ENCODE measurements at places on chromosomes 2 and 18. TPM values are rescaled to one million over a fixed set of nuclear protein-coding genes. Genes with fewer than 3 reads are reported as not detected.

- DNase-seq, result peak; percentile 92
These were observed at the start of gene IGFBP5 for GRCh38 chr2:216695401-216695821. IGFBP5 (minus strand) TSS chr2:216695549; CDS start chr2:216694775, 774 bp downstream.

- no peak for DNase-seq
These were observed 1.3 kb downstream of the TANC1 start for GRCh38 chr2:158969715-158970240.

GRCh38 chr2:71859211-71859847 is 288.3 kb downstream of the CYP26B1 start:
- no peak for DNase-seq

DNA sequence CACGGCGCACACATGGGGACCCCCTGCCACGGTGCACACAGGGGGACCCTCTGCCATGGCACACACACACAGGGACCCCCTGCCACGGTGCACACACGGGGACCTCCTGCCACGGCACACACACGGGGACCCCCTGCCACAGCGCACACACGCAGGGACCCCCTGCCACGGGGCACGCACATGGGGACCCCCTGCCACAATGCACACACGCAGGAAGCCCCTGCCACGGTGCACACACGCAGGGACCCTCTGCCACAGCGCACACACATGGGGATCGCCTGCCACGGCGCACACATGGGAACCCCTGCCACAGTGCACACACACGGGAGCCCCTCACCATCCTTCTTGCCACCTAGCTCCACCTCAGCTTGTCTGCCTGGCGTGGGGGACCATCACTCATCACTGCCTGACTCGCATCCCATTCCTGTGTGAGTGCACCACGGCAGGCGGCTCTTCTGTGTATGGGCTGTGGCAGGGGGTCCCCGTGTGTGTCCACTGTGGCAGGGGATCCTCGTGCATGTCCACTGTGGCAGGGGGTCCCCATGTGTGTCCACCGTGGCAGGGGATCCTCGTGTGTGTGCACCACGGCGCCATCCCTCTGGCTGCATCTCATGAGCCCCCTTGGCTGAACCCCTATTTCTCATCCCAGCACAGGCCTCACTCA is 206.7 kb downstream of the EIPR1 start:
- DNase-seq, result no peak

GRCh38 chr2:195333869-195334268 is 323.2 kb upstream of the SLC39A10 start:
- DNase-seq, result no peak

DNA sequence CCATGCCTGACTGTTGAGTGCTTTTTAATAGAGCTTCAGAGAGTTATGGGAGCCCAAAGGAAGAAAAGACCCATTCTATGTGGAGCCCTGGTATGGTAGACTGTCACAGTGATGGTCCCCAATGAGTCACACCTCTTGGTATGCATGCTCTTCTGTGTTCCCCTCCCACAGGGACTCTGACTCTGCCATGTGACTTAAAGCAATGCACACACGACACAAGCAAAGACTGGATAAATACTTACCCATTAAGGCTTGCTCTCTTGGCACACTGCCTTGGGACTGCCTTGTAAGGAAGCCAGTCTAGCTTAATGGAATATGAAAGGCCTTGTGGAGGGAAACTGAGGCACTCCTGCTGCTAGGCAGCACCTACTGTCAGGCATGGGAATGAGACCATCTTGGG is 16.7 kb upstream of the DTNB start:
- peak; percentile 14 for DNase-seq

DNA sequence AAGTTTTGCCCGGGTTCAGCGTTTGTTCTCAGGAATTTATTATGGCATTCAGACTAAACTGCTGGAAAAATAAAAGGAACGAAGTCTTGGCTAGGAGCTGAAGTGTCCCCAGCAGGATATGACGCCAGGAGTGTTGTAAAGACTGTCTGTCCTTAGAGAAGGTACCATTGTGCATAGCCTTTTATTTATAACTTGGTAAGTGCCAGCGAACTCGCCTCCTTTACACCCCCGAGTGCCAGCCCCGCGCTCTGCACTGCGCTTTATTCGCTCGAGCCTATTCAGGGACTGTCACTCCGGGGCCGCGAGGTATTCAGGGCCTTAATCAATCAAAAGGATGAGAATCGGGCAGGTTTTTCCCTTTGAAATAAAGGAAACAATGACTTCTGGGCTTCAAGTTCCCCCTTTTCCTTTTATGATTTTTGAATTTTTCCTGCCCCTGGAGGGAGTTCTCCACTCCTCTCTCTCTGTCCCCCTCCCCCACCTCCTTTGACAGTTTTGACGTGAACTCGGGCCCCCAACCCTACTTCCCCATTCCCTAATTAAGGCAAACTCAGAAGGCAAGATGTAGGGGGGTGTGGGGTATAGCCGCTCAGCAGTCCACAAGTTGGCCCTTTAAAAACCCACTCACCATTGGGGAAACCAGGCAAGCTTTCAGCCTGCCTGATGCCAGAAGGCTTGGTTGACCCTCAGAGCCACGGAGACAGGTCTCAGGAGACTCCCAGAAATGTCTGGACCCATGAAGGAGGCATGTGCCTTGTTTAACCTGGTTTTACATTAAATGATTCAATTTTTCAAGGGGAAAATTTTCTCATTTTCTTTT is 1.3 kb upstream of the PAX3 start:
- no peak for DNase-seq

- no peak for DNase-seq
These were observed 28.3 kb downstream of the TCF4 start for GRCh38 chr18:55559739-55560138.

GRCh38 chr2:152223977-152224376 is 48.4 kb upstream of the STAM2 start:
- DNase-seq, result no peak

DNA sequence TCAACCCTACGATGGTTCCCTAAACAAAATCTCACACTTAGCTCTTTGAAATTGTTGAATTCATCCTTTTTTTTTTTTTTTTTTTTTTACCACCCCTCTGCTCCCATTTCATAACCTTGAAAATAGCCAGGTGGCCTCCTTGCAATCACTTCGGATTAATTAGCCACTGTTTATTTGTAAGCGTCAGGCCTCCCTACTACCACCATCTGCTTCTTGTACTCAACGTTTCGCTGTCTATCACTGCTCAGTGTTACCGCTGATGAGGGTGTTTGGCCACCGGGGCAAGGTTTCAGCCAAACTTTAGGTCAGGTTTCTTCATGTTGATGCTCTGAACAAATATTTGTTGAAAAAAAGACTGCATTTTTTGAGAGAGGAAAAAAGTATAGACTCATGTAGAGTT is 183.2 kb downstream of the EPHA4 start:
- DNase-seq, result no peak

- no peak for DNase-seq
These were observed 76.1 kb upstream of the CAVIN2 start for GRCh38 chr2:191922736-191923651.

GRCh38 chr18:27185025-27185763 is at the start of gene CHST9:
CHST9 (minus strand) TSS chr18:27185308; CDS start chr18:27142809, 42,499 bp downstream.
- no peak for DNase-seq

- DNase-seq, result peak; percentile 57
These were observed 265.1 kb downstream of the NCKAP5 start for GRCh38 chr2:133303150-133303549.

GRCh38 chr2:191947235-191947634 is 100.3 kb upstream of the CAVIN2 start:
- DNase-seq, result no peak

- no peak for DNase-seq
These were observed 32.2 kb downstream of the SPATS2L start for GRCh38 chr2:200338692-200339091.

- peak; percentile 98 for DNase-seq
These were observed 13.4 kb downstream of the IL1R1 start for GRCh38 chr2:102155703-102156515.

DNA sequence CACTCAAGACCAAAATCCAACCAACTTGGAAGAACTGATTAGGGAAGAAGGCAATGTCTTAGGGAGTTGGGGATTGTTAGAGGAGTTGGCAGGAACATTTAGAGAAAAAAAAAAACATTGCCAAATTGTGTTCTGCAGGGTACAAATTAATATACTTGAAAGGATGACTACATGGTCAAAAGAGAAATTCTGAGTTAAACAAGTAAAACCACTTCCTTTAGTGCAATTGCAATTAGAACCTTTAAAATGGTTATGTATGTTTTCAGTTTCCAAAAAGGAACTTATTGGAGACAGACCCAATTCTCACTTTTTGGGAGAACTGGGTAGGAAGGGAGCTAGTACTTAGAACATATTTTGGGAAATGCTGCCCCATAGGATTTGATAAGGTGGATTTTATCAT is 137.9 kb downstream of the GPD2 start:
- DNase-seq, result no peak

DNA sequence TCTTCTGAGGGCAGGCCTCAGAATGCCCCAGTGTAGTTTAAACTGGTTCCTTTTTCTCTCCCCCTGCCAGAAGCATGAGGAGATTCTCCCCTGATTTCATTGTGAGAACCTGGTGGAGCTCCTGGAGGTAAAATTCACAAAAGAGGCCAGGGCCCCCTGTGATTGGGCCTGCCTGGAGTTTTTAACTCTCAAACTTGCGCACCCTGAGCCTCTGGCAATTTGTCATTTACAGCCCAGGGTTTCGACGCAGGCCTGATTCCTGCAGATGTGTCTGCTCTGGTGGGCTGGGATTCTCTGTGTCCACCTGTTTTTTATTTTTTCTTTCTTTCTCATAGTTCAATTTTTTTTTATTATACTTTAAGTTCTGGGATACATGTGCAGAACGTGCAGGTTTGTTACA is 157.9 kb downstream of the ASB1 start:
- DNase-seq, result no peak

- no peak for DNase-seq
These were observed 236.5 kb downstream of the ASXL3 start for GRCh38 chr18:33814546-33814945.

DNA sequence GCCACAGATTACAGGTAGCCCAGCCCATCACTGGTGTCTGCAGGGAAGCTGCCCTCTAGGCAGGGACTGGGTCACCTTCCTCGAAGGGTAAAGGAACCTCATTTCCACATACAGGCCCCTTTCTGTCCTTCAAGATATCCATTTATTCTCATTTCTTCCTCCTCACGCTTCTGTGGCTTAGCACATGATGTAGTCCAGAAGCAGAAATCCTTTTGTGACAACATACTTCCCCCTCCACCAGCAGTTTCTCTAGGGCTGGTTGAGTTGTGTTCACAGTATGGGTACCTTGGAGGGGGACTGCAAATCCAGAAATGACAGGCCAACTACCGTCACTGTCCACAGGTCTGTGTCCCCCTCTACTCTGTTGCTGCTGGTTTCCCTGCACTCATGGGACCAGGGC is 364.9 kb downstream of the ANAPC1 start:
- no peak for DNase-seq

DNA sequence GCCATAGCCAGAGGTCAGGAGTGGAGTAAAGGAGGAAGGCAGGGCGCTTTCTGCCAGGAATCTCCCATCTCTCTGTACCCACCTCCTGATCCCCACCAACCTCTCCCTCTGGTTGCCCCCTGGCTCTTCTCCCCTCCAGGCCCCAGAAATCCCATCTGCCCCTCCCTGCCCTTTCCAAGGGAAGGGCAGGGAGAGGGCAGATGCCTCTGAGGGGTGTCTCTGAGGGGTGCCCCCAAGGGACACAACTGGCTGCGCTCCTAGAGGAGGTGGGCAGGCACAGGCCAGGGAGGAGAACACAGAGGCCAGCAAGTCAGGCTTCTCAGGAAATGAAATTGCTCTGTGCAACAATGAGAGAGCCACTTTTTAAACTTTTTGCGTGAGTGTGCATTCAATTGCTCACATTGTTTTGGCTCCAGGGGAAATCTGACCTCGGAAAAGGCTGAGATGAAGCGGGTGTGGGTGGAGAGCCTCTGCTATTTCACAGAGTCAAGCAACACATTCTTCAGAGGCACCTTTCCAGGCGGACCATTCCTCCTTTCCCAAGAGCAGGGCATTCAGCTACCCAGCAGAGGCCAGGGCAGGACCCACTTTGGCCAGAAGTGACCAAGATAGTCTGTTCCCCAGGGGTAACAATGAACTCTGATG is 125.5 kb downstream of the SMAD7 start:
- DNase-seq, result peak; percentile 35

DNA sequence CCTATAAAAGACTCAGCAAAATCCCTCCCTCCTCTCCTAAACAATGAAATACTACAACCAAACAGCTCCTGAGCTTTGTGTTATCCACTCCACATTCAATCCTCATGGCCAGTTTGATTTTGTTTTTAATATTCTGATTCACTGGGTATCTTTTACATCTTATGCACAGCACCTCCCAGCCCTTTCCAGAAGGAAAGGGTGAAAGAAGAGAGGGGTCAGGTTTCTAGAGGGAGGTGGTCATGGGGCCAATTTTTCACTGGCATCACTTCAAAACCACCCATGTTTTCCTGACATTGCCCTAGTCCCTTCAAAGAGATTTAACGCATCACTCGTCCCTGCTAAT is 315.6 kb downstream of the LPIN1 start:
- no peak for DNase-seq

DNA sequence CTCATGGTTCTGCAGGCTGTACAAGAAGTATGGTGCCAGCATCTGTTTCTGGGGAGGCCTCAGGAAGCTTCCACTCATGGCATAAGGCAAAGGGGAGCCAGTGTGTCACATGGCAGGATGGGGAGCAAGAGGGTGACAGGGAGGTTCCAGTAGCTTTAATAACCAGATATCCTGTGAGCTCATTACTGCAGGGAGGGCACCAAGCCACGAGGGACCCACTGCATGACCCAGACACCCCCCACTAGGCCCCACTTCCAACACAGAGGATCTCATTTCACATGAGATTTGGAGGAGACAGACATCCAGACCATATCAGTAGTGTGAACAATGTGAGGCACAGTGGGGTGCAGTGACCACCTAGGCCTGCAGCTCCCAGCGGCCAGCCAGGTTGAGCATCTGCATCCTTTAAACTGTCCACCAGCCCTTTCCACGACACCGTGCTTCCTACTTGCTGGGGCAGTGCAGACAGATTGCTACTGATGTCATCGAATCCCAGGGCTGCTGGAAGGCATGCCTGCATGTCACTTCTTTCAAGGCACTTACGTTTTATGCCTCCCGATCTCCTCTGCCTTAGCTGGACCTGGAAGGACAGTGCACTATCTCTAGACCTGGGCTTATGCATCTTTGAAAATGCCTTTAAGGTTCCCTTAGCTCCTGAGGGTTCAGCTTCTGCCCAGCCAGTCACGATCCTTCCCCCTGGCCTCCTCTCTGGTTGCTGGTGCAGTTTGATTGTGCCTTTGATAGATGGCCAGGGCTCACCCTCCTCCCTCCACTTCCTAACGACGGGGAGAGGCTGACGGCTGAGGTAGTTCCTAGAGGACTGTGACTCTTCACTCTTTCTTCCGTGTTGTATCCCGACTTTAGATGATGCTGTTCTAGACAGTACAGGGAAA is 174.3 kb downstream of the FAM210A start:
- no peak for DNase-seq

GRCh38 chr2:179985163-179985820 is 21.8 kb downstream of the CWC22 start:
- DNase-seq, result no peak

ZAP70 gene
- not detected for total RNA-seq

DLX1 gene
- not detected for total RNA-seq

LINC00305 gene
- total RNA-seq, result not detected

UNC50 gene
- total RNA-seq, result 30.6 TPM

DLGAP1 gene
- under 0.01 TPM for total RNA-seq

TFCP2L1 gene
- not detected for total RNA-seq

L3MBTL4 gene
- not detected for total RNA-seq

KCNG3 gene
- under 0.01 TPM for total RNA-seq

ABCB11 gene
- total RNA-seq, result under 0.01 TPM

SERPINB13 gene
- not detected for total RNA-seq

SRD5A2 gene
- not detected for total RNA-seq

RTP5 gene
- not detected for total RNA-seq

IL1RL1 gene
- 0.32 TPM for total RNA-seq

CFAP53 gene
- total RNA-seq, result under 0.01 TPM

Data from fibroblast of villous mesenchyme (primary cell).